ENCODE measurements at places on chromosomes 7 and 10.

- DNase-seq: no peak
Measured at GRCh38 chr10:85194706-85195105, 866.3 kb downstream of the CCSER2 start.

GRCh38 chr10:63464402-63465292, 1.1 kb downstream of the JMJD1C start:
- DNase-seq: no peak

DNA sequence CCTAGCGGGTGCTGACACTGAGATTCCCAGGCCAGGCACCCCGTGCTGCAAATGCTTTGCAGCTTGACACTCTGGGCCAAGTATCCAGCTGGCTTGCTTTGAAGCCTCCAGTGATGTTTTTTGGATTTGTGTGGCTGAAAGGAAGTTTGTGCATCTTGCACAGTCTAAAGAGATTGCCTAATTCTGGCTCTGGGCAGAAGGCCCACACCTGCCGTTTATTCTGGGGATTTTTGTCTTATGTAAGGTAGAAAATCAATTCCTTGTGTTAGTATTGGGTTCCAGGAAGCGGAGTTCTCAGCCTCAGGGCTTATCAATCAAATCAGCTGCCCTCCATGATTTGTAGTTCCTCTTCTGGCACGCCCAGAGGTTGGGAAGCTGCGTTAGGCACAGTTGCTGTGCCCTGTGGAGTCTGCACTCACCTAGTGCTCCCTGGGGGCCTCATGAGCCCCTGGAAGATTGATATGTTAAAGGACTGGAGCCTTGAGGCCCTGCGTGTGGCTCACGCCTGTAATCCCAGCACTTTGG, 8.4 kb upstream of the PURB start:
- no peak for DNase-seq

- no peak for DNase-seq
Measured at GRCh38 chr7:101960323-101960722, 142.9 kb downstream of the CUX1 start.

DNA sequence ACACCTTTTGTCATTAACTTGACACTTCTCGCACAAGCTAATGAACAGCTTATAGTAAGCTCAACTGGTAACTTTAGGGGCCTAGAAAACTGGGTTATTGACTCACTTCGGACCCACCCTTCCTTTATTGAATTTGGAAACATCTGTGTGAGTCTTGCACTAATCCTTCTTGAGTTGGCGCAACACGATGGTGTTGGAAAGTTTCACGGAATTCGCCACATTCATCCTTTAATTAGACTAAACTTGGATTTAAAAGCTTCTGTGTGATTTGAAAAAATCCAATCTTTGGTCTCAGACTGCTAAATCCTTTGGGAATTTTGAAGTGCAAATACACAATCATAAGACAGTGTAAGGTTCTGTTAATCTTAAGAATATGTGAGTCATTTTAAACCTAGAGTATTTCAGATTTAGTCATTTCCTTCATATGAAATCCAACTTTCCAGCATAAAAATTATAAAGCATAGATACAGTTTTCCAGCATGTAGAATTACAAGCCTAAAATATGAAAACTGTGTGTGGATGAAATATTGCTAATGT, 15.1 kb downstream of the FZD8 start:
- DNase-seq: no peak

DNA sequence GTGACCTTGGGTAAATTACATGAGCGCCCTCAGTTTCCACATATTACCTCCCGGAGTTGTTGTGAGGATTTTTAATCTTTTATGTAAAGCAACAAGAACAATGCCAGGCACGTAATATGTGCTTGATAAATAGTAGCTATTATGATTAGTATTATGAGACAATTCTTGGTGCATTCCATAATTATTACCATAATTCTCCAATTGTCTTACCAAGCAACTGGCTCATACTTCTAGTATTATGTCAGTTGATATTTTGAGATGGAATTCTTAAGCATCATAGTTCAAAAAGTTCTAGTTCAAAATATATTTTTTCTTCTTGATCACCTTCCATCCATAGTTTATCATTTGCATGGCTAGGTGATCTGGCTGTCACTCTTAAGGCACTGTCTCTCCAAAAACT, 259.0 kb downstream of the BBS9 start:
- no peak for DNase-seq

- no peak for DNase-seq
Measured at GRCh38 chr10:51246156-51246555, 171.9 kb downstream of the PRKG1 start.

- DNase-seq: no peak
Measured at GRCh38 chr7:14836571-14837189, 65.9 kb downstream of the DGKB start.

- no peak for DNase-seq
Measured at GRCh38 chr10:8042721-8043568, 11.5 kb upstream of the GATA3 start.

DNA sequence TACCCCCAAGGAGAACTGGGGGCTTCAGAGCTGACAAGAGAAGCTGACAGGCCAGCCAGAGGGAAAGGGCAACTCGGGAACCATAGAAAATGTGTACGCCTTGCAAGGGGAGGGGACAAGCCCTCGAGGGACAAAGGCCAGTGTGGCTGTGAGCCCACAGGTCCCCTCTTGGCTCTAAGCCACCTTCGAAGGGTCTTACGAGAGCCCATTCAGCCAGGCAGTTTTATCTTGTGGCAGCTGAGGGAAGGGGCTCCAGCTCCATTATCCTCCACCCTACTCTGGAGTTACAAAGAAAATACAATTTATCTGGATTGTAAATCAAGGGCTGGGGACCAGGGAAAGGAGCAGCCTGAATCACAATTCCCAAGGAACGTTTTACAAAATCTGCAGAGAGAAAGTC, 159.5 kb upstream of the ZMIZ1 start:
- DNase-seq: no peak

GRCh38 chr7:12210179-12211053, 678 bp upstream of the TMEM106B start:
- peak; percentile 0 for DNase-seq

GRCh38 chr7:152523916-152524315, 88.1 kb upstream of the KMT2C start:
- no peak for DNase-seq

- DNase-seq: no peak
Measured at GRCh38 chr7:139046143-139046542, 10.3 kb upstream of the ZC3HAV1L start.

DNA sequence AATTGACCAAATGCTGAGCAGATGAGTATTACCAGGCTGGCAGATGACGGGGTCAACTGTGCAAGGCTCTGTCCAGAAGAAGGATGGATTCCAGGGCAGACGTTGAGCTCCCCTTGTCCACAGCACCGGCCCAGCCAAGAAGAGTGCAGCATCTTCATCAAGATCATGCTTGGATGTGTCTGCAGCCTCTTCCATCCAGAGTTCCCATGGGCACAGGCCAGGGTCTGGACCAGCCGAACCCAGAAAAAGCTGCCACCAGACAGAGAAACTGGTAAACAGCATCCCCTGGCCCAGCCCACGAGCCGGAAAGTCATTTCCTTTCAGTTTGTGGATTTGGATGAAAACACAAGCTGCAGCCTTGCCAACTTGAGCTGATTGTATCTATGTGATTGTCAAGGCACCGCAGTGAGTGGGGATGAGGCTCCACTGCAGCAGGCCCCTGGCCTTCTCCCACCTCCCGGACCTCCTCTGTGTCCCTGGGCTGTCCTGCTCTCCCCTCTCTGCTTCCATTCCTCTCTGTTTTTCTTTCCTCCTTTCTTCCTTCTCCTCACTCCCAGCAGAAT, 321.8 kb downstream of the TCERG1L start:
- DNase-seq: no peak

DNA sequence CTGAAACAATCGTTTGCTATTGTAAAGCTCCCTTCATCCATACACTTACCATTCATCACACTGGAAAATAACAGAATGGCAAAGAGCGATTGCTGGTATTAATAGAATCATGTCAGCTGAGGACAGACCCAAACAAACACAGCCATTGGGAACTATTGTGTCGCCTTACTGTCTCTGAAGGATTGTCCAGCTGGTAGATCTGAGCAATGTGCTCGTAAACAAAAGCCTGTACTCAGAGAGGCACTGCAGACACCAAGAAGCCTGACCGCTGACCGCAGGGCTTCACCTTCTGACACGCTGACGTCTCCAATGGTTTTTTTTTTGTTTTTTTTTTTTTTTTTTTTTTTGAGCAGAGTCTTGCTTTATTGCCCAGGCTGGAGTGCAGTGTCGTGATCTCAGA, 151.0 kb upstream of the FRMD4A start:
- DNase-seq: no peak

- DNase-seq: no peak
Measured at GRCh38 chr7:99829524-99830160, 1.8 kb downstream of the CYP3A43 start.

GRCh38 chr10:51082857-51083256, 8.6 kb downstream of the PRKG1 start:
- DNase-seq: no peak

GRCh38 chr10:69648461-69648860, 18.4 kb downstream of the FAM241B start:
- DNase-seq: no peak

DNA sequence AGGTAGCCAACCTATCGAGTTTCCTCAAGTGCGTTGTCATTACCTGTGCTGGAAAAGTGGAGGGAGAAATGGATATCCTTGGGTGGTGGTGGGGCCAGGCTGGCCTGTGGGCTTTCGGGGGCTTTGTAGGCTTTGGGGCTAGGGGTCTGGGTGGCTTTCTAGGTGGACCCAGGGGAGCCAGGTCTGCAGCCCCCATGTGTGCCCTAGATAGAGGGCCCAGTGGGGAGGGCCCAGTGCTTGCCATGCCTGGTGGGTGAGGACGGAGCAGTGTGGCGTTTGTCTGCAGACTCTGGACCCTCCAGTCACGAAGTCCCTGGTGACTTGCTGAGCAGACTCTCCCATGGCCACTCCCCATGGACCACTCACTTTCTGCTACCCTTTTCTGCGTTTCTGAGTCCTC, 19.7 kb downstream of the EMX2 start:
- no peak for DNase-seq

DNA sequence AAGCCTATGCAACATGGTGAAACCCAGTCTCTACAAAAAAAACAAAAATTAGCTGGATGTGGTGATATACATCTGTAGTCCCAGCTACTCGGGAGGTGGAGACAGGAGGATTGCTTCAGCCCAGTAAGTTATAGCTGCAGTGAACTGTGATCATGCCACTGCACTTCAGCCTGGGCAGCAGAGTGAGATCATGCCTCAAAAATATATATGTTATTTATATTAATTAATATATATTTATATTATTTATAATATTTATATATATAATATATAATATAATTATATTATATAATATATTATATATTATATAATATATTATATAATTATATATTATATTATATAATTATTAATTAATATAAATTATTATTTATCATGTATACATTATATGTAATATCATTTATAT, 1158.4 kb upstream of the AUTS2 start:
- no peak for DNase-seq

GRCh38 chr7:99089914-99090629, 53.8 kb downstream of the SMURF1 start:
- no peak for DNase-seq

DNA sequence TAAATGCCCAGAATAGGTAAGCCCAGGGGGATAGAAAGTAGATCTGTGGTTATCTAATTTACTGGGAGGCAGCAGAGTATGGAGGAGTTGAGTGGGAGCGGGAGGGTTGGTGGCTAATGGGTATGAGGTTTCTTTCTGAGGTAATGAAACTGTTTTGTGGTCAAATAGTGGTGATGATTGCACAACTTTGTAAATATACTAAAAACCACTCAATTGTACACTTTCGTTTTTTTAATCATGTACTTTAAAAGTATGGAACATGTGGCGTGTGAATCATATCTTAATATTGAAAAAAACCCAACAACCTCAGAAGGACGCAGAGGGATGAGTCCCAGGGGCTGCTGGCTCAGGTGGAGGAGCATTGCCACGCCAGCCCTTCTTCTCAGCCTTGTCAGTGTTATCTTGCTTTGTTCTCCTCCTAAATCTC, 118.1 kb downstream of the WDR11 start:
- no peak for DNase-seq

GRCh38 chr7:45055016-45055415, 33.8 kb downstream of the NACAD start:
- DNase-seq: no peak

- no peak for DNase-seq
Measured at GRCh38 chr7:79091661-79092060, 361.8 kb downstream of the MAGI2 start.

GRCh38 chr7:13257661-13258060, 570.2 kb downstream of the ARL4A start:
- no peak for DNase-seq

DNA sequence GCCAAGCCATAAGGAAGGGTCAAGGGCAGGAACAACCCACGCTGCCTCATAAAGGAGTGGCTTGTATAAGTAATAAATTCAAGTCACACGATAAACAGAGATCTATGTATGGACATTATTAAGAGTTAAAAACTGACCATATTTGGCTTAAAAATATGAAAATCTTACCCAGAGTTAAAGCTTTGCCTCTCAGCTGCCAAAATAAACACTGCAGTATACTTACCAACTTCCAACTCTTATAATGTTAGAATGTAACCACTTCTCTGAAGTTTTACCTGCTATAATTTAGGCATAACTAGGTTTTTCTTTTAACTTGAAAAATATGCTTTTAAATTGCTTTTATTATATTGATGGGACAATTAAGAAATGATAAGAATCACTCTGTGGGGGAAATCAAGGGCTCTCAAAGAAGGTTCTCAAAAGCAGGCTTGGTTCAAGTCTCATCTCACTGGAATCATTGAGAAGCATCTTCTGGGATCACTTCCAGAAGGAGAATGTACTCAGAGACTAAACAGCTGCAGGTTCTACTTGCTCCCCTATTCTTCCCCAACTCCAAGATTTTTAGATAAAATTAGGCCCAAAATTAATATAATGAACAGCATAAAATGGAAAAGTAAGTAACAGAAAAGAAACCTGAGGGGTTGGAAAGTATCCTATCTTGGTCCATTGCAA, 16.1 kb upstream of the CAV2 start:
- DNase-seq: no peak

DNA sequence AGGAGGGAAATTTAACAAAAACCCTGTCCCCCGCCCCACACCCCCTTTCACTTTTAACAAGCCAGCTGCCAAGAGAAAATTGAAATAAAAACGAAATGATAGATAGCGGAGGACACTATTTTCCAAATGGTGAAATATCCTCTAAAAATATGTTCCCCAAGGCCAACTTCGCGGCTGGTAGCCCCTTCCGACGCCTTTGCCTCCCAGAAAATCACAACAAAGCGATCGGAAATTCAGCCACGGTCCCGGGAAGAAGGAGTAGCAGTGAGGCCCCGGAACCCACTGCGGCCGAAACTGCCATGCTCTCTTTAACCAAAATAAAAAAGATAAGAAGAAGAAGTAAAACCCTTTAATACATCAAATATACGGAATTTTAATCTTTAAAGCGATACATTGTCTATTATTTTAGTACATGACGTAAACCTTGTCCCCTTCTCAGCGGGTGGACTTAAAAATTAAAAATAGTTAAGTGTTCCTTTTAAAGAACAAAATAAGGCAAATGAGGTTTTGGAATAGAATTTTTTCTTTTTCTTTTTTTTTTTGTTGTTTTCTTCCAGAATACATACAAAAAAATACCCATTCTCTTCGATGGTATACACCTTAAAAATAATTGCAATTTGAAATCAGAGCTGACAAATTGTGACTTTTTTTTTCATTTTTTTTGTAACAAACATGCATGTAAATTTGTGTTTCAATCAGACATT, 3.9 kb downstream of the ZNF503 start:
- DNase-seq: no peak

Data from GM12891 (cell line).